ENCODE measurements at places on chromosomes 4 and X. TPM values are rescaled to one million over a fixed set of nuclear protein-coding genes. Genes with fewer than 3 reads are reported as not detected.

GABRA4 gene
- not detected for total RNA-seq

BEX4 gene
- 30.6 TPM for total RNA-seq

GRIA3 gene
- total RNA-seq = 0.78 TPM

HTN1 gene
- total RNA-seq = not detected

BEX5 gene
- total RNA-seq = 3.9 TPM

RASGEF1B gene
- 32.8 TPM for total RNA-seq

CFAP99 gene
- total RNA-seq = not detected

TRIM75 gene
- total RNA-seq = not detected

DOK7 gene
- not detected for total RNA-seq

DUX4 gene
- not detected for total RNA-seq

CLCN3 gene
- 30.6 TPM for total RNA-seq

RENBP gene
- 21.9 TPM for total RNA-seq

PNMA6F gene
- not detected for total RNA-seq

MGAT4D gene
- total RNA-seq = not detected

CCNG2 gene
- total RNA-seq = 25.1 TPM

HGFAC gene
- total RNA-seq = not detected
